ENCODE measurements at places on chromosomes 16 and 17.

DNA sequence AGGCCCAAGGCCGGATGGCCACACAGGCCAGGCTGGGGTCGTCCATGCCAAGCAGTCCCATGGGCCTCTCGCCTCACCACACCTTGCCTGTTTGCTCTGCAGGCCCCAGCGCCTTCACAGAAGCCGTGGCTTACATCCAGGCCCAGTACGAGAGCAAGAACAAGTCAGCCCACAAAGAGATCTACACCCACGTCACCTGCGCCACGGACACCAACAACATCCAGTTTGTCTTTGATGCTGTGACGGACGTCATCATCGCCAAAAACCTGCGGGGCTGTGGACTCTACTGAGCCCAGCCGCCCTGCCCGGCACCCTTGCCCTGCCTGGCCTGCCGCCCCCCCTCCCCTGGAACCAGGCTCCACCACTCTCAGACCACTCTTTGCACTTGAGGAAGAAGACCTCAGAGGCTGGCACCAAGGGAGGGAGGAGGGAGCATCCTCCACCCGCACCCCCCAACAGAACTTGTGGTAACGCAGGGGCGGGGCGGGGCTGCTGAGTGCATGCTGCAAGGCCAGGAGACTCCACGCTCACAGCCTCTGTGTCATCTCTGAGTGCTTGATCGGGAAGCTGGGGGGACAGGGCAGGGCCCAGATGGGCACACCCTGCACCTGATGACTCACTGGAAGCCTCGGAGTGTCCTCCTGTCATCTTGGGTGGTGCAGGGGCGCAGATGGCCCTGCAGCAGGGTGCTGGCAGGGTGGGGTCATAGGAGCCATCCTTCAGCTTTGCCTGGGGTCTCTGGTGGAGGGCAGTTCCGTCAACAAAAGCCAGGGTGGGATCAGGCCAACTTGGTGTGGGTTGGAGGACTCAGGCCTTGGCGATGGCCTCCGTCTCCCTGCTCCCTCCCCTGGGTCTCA lies 81.5 kb downstream of the AMFR start:
- DNase-seq: no peak

GRCh38 chr16:65120831-65121721 lies 787 bp downstream of the CDH11 start:
- no peak for DNase-seq

DNA sequence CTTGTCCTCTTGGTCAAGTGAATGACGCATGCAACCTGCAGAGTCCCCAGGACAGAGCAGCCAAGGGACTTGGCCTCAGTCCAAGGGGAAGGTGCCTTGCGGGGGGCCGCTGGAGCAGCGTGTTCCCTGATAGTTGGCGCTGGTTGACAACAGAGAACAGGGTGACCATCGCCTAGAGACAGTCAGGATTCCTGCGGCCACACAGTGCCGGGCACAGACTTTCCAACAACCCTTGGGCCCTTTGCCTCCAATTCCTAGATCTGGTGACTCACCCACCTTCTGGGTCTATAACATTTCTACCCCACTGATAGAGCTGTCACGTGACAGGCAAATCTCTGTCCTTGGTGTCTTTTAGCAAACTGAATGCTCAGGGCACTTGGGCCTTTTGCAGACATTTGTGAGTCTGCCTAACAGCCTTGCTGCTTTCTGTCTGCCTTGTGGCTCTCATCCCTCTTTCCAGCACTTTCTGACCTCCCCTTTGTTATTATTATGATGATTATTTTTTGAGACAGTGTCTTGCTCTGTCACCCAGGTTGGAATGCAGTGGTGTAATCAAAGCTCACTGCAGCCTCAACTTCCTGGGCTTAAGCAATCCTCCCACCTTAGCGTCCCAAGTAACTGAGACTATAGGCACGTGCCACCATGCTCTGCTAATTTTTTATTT lies 11.9 kb upstream of the TEDC2 start:
- DNase-seq: no peak

DNA sequence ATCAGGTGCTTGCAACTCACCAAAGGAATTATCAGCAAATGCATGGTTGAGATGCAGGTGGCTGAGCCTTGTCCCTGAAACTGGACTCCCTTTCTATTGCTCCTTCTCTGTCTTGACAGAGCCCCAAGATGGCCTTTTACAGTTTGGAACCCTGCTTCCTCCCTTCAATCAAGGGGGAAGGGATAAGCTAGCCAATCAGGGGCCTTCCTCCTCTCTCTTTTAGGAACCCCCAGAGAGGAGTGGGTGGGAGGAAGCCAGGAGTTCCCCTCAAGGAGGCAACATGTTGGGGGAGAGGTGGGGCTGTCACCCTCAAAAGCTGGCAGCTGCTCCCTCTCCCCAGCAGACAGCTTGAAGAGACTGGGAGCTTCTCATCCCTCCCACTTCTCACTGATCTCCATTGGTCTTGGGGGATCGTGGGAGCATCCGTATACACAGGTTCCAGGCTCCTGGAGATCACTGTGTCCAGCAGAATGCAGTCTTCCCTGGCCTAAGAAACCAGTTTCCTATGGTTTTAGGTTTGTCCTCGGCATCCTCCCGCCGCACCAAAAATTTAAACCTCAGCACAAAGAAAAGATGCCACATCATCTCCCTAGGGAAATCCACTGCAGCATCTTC lies 7.2 kb downstream of the RASL10B start:
- DNase-seq: no peak

- DNase-seq: no peak
These were observed 18.0 kb downstream of the EMP2 start for GRCh38 chr16:10562361-10562899.

GRCh38 chr16:27644165-27644564 lies 94.2 kb downstream of the KATNIP start:
- DNase-seq: no peak

DNA sequence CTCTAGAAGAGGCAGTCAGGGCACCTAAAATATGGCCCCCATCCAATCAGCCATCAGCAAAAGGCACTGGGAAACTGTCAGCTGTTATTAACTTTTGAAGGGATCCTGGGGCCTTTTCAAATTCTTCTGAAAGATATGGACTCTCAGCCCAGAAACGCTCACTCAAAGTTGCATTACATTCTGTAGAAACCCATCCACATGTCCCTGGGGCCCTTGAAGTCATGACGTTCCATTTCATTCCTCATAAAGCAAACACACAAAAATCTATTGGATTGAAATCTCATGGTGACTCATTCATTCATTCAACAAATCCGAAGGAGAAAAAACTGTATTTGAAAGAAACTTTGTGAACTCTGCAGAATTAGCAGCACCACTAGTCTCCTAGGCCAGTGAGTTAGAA lies 215.3 kb downstream of the C16orf95 start:
- DNase-seq: no peak

- DNase-seq: no peak
These were observed 65.0 kb downstream of the MPRIP start for GRCh38 chr17:17107281-17107680.

- no peak for DNase-seq
These were observed 137.0 kb downstream of the KATNIP start for GRCh38 chr16:27686926-27687325.

- DNase-seq: no peak
These were observed 133.2 kb upstream of the SOX9 start for GRCh38 chr17:71987634-71988033.
